Kidney glomerular epithelial cell (primary cell): ENCODE measurements at places on chromosomes 6 and 20.

- no peak for DNase-seq
Measured at GRCh38 chr6:93045156-93045555, 374.2 kb downstream of the EPHA7 start.

GRCh38 chr20:30506100-30506499, 751.4 kb upstream of the DEFB115 start:
- no peak for DNase-seq

DNA sequence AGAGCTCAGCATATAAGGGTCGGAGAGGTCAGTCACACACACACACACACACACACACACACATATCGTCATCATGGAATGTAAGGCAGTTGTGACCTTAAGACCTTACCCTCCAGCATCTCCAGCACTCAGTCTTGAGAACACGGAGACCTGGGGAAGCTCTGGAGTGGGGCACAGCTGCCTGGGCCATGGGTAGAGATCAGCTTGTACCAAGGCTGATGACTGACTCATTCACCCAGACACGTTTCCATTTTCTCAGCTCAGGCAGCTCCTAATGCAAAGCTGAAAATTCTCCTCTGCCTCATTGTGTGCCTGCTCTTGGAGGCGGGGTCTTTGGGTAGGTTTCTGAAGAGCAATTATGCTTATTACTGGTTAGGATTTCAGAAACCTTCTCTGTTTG, 38.3 kb upstream of the PDYN start:
- no peak for DNase-seq

- no peak for DNase-seq
Measured at GRCh38 chr6:139588734-139589593, 214.5 kb upstream of the CITED2 start.

GRCh38 chr20:62787321-62787720, 9.0 kb upstream of the MRGBP start:
- DNase-seq = no peak

DNA sequence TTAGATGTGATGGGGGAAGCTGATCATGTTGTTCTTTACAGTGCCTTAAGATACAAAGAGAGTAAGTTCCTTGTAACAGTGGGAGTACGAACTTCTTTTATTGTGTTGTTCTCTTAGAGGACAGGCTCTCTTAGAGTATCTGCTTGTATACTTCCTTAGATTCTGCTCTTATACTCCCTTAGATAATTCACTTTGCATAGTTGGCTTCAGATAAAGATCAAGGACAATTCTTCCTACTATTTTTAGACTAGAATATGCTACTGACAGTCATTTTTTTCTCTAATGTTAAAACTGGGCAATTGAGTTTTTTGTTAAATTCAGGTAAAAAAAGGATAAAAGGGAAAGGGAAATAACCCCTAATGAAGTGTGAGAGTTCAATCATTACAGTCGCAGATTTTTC, 138.7 kb downstream of the MYB start:
- DNase-seq = no peak

GRCh38 chr6:30334075-30334783, 7.5 kb downstream of the TRIM39 start:
- DNase-seq = no peak

- DNase-seq = no peak
Measured at GRCh38 chr6:22925920-22926789, 356.8 kb downstream of the HDGFL1 start.

DNA sequence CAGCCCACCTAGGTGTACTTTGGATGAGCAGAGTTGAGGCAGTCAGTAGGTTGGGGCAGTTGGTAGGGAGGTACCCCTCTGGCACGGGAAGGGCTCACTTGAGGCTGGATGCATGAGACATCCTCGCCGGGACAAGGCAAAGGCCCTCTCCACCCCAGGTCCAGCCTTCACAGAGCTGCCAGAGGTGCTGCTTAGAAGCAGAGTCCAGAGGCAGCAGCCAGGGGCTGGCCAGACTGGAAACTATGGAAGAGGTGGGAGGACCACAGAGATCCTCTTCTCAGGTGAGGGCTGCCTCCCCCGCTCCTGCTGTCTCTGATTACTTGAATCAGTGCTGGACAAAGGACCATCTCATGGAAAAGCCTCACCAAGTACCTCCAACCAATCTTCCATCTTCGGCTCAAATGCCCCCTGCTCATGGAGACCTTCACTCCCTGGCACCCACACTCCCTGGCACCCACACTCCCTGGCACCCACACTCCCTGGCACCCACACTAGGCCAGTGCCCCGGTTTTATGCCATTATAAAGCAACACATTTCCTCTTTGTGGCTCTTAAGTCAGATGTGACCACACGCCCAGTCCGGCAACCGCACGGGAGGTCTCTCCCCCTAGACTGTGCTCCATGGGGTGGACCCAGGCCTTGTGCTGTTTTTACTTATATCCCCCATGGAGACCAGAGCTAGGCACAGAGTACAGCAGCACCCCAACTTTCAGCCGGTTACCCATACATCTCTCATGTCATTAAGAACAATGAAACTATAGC, 100.1 kb downstream of the YTHDF1 start:
- DNase-seq = no peak

DNA sequence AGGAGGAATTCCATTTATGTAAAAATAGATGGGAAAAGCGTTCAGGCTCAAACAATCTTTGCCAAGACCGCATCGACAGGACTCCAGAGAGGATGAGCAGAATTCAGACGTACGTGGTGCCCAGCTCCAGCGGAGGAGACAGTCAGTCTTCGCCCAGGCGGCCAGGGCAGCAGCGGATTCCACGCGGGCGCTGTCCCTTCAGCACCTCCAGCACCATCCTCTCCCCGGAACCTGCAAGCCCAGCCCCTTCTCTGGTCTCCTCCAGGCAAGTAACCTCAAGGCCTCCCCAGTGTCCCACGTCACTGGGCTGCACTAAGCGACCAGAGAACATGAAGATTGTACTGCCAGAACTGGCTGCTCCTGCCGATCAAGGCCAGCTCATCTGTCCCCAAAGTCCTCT, 2.8 kb upstream of the KCNQ2 start:
- DNase-seq = peak; percentile 10

- DNase-seq = peak; percentile 69
Measured at GRCh38 chr6:75275067-75275466, 9.5 kb downstream of the TMEM30A start.

- DNase-seq = no peak
Measured at GRCh38 chr6:101434601-101435000, 41.1 kb downstream of the GRIK2 start.

- no peak for DNase-seq
Measured at GRCh38 chr6:136303516-136303915, 13.9 kb upstream of the BCLAF1 start.

DNA sequence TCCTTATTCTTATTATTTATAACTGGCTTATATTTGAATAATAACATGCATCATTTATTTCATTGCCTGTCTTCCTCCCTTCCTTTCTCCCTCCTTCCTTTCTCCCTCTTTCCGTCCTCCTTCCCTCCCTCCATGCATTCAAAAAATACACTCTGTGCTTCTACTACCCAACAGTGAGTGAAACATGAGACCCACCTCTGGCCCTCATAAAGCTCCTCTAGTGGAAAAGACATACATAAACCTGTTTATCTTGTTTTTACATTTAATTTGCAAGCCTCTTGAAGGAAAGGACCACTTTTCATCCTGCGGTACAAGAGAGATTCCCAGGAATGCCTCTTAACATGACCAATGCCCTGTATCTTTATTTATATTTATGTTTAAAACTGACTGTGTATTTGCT, 21.8 kb upstream of the ISM1 start:
- DNase-seq = no peak

- no peak for DNase-seq
Measured at GRCh38 chr6:155611742-155612141, 156.1 kb upstream of the NOX3 start.

- no peak for DNase-seq
Measured at GRCh38 chr6:166565084-166565967, 21.2 kb downstream of the RAMACL start.

- no peak for DNase-seq
Measured at GRCh38 chr20:6848992-6849391, 81.5 kb downstream of the BMP2 start.

GRCh38 chr6:168032005-168032760, 34.7 kb downstream of the KIF25 start:
- DNase-seq = peak; percentile 29

- no peak for DNase-seq
Measured at GRCh38 chr20:16158090-16158975, 414.9 kb downstream of the KIF16B start.

DNA sequence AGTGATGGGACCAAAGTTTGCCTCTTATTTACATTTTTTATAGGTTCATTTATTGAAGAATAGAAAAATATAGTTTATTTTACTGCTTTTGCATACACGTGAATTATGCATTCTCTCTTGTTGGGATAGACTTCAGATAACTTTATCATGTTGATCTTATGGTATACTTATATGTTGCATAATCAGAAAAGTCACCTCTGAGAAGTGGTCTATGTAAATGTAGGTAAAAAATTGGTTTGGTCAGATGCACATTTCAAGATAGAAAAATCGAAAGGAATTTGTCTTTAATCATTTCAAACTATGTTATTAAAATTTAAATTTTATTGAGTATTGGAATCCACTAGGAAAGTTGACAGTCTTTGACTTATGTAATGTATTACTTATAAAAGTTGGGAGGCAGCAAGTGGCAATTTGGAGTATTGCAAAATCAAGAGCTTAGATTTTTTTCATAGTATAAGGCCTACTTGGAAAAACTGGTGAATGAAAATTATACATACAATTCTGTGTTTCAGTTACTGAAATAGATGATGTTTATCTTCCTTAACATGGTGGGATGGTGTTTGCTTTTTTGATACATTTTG, 2.4 kb downstream of the PHF3 start:
- no peak for DNase-seq

DNA sequence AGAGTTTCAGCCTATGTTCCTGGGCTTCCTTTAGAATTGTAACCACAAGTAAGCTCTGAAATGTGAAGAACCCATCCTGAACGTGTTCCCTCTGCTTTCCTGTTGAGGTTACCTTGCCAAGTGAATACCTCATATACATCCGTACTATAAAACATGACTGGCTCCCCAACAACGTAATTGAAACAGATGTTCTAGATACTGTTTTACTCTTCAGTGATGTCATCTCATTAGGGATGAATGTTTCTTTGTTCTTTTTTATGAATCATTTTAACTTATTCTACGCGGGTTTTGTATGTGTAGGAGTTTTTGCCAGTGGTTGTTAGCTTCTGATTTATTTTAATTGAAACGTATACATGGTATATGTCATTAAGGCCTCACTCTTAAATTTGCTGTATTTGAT, 166.8 kb downstream of the SAMD5 start:
- DNase-seq = no peak

GRCh38 chr20:41482647-41483552, 116.3 kb upstream of the EMILIN3 start:
- DNase-seq = peak; percentile 95

DNA sequence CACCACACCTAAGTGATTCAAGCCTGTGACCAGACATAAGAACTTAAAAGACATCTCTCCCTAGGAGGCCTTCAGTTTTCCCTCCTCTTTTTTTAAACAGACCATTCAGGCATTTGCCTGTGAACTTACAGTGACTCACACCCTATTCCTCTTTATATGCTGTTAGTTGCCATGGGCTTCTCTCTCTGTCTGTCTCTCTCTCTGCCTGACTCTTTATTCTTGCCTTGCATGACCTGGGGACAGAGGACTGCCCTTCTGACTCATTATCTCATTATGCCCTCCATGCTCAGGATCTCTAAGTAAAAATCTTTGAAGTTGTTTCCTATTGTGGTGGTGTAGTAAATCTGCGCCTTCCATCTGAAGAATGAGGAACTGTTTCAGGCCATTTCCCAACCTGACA, 442.2 kb upstream of the MAN1A1 start:
- no peak for DNase-seq

DNA sequence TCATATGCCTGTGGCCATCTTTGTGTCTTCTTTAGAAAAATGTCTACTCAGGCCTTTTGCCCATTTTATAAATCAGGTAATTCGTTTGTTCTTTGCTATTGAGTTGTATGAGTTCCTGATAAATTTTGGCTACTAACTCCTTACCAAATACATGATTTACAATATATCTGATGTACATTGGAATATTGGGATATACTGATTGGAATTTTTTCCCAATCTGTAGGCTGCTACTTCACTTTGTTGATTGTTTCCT, 39.2 kb downstream of the BACH2 start:
- DNase-seq = no peak

GRCh38 chr6:42279144-42279781, 61.6 kb upstream of the MRPS10 start:
- no peak for DNase-seq

GRCh38 chr6:13763740-13764381, 50.5 kb downstream of the MCUR1 start:
- no peak for DNase-seq

DNA sequence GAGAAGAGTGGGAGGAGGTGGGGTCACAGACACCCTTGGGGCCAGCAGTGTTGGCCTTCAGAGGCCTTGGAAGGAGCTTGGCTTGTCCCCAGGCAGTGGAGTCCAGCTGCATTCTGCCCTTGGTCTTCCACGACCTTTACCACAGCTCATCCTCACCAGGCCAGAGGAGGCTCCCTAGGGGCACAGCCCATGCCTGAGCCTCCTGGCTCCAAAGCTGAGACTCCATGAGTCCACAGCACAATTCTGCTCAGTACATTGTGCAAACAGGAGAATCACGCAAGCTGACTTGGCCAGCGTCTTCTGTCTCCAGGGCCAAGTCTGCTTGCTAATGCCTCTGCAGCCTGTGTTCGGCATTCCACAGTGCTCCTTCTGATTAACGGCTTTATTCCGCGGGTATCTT, 337.2 kb downstream of the SMOC2 start:
- DNase-seq = no peak

GRCh38 chr6:33166811-33167210, 25.5 kb downstream of the COL11A2 start:
- no peak for DNase-seq

GRCh38 chr20:24070679-24071078, 82.1 kb upstream of the GGTLC1 start:
- no peak for DNase-seq

GRCh38 chr6:1712451-1712850, 102.7 kb downstream of the FOXC1 start:
- DNase-seq = no peak

GRCh38 chr6:137297887-137298286, 78.7 kb upstream of the IFNGR1 start:
- no peak for DNase-seq

- no peak for DNase-seq
Measured at GRCh38 chr6:157198425-157199279, 124.7 kb downstream of the TMEM242 start.

GRCh38 chr20:43516251-43516824, 8.8 kb downstream of the L3MBTL1 start:
- DNase-seq = no peak
